ENCODE measurements at places on chromosomes 7 and 10. TPM values are rescaled to one million over a fixed set of nuclear protein-coding genes. Genes with fewer than 3 reads are reported as not detected.

Gene GARIN1A
- 0.19 TPM for total RNA-seq

- no peak for DNase-seq
Observed at GRCh38 chr10:142371-142770, 7.1 kb downstream of the ZMYND11 start.

DNA sequence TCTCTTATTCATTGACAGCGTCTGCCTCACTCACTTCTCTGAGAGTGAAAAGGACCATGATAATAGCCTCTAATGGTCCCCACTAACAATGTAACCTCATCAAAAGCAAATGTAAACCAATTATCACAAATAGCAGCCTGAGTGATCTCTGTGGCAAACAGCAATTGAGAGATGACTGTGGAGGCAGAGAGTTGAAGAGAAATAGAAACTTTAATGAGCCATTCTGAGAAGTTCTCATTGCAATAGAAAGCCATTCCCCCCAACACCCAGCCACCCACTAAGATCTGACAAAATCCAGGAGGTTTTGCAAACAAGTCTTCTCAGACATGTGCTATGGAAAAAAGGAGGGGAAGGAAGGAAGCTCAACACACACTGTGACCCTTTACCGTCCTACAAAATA is 44.2 kb upstream of the RNF148 start:
- DNase-seq = no peak

DNA sequence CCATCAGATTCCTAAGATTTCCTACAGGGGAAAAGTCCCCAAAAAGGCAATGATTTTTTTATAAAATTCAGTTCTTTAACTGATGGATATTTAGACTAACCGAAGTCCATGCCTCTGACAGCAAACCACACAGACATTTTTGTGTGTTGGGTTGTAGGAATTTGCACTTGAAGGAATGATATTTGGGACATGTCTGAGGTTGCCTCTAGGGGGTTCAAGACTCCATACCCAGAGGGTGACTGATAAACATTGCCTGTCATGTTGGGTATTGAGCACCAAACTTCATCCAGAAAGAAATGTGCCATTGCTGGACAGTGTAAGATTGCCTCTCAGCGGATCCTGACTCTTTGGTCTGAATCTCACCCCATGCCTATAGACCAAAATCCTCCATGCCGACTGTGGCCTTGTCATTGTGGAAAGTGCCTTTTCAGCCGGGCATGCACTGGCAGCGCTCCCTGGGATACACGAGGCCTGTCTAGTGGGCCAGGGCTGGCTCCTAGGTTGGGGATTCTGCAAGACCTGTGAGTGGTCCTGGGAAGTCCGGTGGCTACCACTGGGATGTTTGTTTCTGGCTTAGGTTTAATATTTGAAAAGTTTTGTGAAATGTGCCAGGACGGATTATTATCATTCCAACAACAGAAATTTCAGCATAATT is 252.9 kb downstream of the WDR37 start:
- no peak for DNase-seq

Gene ZNF467
- 1.4 TPM for total RNA-seq

DNA sequence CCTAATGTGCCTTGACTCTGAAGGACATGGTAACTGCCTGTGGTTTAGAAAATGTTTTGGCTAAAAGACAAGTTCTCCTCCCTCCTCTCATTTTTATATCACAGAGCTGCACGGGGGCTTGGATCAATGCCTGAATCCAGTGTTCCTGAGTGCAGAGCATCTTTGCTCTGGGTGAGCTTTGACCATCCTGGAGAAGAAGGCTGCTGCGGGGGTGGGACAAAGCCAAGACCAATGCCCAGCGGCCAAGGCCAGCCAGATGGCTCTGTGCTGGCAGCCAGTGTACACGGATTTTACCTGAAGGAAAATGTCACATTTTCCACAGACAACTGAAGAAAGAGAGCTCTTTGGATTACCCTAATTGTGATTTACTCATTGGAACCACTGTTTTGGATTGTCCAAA is 102.0 kb upstream of the TARP start:
- no peak for DNase-seq

DNA sequence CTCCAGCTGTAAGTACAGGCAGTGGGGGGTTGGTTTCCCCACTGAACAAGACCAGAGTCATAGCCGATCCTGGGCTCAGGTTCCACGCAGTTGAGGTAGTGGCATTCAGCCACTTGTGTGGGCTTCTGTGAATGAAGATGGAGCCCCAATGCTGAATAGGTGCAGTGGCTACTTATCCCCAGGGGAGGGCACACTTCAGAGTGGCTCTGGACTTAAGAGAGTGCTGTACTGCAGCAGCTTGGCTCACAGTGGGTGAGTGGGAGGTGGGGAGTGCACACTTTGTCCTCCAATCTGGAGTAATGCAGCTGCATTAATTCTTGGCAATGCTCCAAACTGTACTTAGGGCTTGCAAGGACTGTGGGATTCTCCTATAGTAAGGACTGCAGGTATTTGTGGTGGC is 81.9 kb downstream of the BUB3 start:
- DNase-seq = no peak

DNA sequence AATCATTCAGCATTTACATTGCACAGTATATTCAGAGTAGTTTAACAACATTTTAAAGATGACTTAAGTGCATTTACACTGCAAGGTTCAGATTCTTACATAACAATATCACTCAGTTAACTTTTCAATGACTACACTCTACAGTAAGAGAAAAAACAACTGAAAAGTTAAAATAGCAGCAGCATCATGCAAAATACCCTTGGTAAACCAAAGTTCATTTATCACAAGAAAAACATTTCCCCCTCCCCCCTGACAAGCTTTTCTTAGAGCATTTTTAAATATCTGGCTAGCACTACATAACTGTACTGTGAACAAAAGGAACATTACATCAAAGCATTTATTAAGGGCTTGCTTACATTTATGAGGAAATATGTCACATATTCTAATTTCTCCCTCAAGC is 179.5 kb upstream of the HGF start:
- DNase-seq = no peak

DNA sequence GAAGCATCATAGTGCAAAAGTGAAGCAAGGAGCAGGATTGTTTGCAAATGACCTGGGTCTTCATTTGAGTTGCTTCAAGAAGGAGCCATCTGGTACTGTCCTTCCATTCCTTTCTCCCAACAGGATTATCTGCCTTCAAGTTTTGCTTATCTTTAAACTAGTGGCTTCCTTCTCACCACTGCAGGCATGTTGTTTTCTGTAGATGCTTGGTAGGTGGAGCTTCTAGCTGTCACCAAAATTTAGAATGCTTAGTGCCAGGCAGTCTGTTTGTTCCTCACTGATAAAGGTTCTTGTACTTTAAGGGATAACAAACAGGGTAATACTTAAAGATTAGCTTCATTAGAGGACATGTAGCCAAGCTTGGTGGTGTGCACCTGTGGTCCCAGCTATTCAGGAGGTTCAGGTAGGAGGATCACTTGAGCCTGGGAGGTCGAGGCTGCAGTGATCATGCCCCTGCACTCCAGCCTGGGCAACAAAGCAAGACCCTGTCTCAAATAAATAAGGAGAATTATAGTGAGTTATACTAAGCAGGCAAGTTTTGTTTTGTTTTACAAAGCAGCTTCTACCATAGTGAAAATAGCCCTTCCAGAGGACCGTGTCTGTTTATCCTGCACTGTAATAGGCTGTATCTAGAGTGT is 5.7 kb downstream of the ARL5B start:
- DNase-seq = no peak

DNA sequence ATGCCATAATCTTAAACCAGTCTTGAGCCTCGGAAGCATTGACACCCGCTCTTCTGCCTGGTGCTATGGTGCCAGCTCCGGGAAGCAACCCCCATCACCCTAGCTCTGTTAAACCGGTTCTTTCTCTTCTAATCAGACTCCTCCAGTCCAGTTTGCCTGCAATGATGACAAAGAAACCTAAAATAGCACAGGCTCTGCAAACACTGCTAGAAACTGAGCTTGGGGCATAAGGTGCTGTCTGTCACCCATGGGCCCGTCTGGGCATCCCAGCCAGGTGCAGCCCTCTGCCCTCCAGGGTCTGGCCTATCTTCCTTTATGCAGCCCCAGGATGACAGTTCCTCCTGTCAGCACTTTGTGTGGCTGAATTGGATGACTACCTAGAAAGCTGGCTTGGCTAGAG is 14.2 kb upstream of the CAMK2G start:
- no peak for DNase-seq

Gene NODAL
- total RNA-seq = not detected

Gene MEST
- 14.0 TPM for total RNA-seq

Gene PVRIG
- 0.95 TPM for total RNA-seq

- no peak for DNase-seq
Observed at GRCh38 chr10:1101946-1102345, 45.8 kb downstream of the WDR37 start.

DNA sequence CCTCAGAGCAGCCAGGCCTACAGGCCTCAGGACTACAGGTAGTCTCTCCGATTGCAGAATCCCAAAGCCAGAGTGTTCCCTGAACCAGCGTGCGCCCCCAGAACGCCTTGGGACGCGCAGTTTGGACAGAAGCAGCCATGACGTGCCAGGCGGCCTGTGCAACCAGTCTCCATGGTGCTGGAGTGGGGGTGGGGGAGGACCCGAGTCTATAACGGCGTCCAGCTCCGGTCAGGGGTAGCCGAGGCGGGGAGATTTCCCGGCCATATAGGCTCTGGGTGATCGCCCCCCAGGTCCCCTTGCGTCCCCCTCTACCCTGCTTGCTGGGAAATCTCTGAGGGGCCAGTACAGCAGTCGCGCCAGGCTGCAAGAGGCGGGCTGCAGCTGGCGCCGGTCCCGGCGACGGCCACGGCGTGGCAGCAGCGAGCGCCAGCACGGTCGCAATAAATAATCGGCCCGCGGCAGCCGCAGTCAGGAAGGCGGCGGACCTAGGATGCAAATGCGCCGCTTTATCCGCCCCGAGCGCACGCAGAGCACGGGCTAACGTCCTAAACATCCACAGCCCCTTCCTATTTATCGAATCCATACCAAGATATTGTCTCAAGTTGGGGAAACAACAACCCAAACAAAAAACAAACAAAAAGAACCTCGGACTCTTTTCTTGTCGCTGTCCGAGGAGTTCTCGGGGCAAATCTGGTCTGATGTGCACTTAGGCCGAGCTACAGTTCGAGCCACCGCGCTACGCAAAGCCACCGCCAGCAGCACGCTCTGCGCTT is 1.6 kb downstream of the HOXA3 start:
- DNase-seq = no peak

Gene HMX2
- not detected for total RNA-seq

GRCh38 chr10:30819341-30820181 is 190.0 kb upstream of the LYZL2 start:
- no peak for DNase-seq

DNA sequence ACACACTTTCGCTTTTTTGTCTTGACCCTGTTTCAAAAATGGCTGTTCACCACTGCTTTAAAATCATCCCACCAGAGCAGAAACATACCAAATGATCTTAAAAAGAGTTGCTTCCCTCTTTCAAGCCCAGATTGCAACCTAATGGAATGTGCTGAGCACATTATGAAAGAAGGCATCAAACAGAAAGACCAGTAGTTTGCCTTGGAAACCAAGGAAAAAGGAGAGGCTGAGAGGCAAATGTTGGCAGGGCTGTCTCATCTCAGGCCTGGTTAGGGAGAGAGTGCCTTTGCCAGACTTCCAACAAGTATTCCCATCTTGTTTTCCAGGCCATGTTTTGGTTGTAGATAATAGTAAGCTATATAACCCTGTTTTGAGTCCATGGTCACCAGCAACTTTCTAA is 64.3 kb downstream of the ABCB4 start:
- DNase-seq = no peak

Gene NKX1-2
- total RNA-seq = 2.3 TPM

Gene RASA4B
- 2.2 TPM for total RNA-seq

DNA sequence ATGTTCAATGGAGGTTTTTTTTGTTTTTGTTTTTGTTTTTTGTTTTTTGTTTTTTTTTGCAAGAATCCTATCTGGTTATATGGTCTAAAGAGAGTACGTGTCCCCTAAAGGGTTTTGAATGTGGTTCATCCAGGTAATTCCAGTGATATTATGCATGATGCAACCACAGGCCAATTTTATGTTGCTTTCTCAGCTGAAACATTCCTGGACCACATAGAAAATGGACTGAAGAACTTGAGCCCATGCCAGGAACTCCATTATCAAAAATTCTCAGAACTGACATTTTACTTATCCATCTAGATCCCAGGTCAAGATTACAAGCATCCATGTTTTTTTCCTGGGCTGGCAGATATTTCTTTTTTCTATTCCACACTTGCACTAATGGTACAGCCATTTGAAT is 11.5 kb upstream of the MINDY3 start:
- no peak for DNase-seq

Gene CALN1
- not detected for total RNA-seq

GRCh38 chr10:93334901-93335327 is 147.2 kb downstream of the MYOF start:
- DNase-seq = no peak

GRCh38 chr10:37733822-37734221 is 123.6 kb downstream of the ZNF248 start:
- no peak for DNase-seq

Gene ADAM12
- not detected for total RNA-seq

Gene NEUROD6
- total RNA-seq = not detected

Gene CYP2C19
- 4.0 TPM for total RNA-seq

- no peak for DNase-seq
Observed at GRCh38 chr10:132482090-132482800, 55.3 kb upstream of the INPP5A start.

- DNase-seq = no peak
Observed at GRCh38 chr7:27205325-27206280, 5.7 kb upstream of the HOXA13 start.

Gene RSPH10B2
- total RNA-seq = not detected

Gene CNNM1
- total RNA-seq = 1.9 TPM

DNA sequence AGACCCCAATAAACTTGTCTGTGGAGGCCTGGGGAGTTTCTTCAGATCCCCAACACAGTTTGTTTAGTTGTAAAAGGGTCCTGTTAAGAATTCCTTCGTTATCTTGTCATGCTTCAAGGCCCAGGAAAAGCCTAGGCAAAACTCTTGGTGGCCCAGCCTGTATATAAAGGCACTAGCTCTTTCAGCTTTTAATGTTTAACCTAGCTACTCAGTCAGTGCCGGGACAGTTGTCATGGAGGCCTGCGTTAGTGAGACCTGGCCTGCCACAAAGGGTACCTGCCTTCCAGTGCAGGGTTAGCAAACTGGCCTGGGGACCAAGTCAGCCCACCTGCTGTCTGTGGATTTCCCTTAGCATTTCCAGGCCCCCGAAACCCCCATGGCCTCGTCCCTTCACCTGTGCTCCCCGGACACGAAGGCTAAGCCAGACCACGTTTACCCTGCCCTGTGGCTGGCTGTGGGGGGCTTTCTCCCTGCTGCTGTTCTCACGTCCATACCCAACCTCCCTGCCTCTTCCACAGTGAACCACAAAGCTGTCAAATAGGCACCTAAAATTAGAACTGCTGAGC is 96.9 kb upstream of the PPP2R2D start:
- DNase-seq = no peak

Gene ARHGEF35
- total RNA-seq = 14.5 TPM

Gene GRM3
- not detected for total RNA-seq

Gene TUBAL3
- total RNA-seq = not detected

GRCh38 chr10:100837300-100837699 is 75.5 kb upstream of the SLF2 start:
- DNase-seq = no peak

Gene CAMK2B
- total RNA-seq = 0.61 TPM

Gene SCRN1
- total RNA-seq = 26.9 TPM

GRCh38 chr10:132117636-132118190 is 52.0 kb downstream of the JAKMIP3 start:
- no peak for DNase-seq

Gene CYCS
- 117 TPM for total RNA-seq

- DNase-seq = no peak
Observed at GRCh38 chr10:71802715-71803488, 29.6 kb upstream of the VSIR start.
